Stimulated activated CD4-positive, alpha-beta T cell treated with anti-CD3 and anti-CD28 coated beads, TNF-alpha, amount 100 ng/mL, for 4 hours (primary cell): ENCODE measurements at places on chromosomes 1 and 21.

GRCh38 chr1:75643460-75643859 is 32.5 kb upstream of the SLC44A5 start:
- no peak for DNase-seq

- DNase-seq = no peak
Observed at GRCh38 chr1:17155257-17155920, 36.1 kb upstream of the PADI2 start.

GRCh38 chr1:44848456-44849181 is 5.6 kb upstream of the PTCH2 start:
- DNase-seq = no peak

DNA sequence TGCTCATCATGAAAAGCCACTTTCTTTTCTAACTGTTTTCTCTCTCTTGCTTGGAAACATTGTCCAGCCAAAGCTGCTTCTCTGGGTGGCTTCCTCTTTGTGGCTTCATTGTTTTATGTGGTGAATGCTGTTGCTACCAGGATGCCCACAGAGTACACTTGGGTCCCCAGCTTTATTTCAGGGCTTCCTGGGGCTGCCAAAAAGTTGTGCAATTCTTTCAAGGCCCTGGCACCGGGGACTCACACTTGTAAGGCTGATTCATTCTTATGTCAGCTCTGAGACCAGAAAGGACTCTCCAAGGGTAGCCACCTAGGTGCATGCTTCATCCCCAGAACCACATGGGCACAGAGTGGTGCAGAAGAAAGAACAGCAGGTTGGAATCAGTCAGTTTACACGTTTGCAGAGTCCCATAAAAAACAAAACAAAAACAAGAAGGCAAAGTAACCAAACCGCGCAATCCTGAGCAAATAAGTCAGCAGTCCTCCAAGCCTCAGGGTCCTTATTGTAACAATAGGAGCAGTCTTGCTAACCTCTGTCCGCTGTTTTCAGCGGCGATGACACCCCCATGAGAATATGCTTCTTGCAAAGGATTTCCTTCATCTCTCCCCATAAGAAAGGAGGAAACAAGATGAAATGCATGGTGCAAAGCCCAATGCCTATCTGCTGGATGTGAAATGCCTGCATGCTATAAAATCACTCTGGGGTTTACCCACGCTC is 89.9 kb upstream of the SSX2IP start:
- no peak for DNase-seq

DNA sequence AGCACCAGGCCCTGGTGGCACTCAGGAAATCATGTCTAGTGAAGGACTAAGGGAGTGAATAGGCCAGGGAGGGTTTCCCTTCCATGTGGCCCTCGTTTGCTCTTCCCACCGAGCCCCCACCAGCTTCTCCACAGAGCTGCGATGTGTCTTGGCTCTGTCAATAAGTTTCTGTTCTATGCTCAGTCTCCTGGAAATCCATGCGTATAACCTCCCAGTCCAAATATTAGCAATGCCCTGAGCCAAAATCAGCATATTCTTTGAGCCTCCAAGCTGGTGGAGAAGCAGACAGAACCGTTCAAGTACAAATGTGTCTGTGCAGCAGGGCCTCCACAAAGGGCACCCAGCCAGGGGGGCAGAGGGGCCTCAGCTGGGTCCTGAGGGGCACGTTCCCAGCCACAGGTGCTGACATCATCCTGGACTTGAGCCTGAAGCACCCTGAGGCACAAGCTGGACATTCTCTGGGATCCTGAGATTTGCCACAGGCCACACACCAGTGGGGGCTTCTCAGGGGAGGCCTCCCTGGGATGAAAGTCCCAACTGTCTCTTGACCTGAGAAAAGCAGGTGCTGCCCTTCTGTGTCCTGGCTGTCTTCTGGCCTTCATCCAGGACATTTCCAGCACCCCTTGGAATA is 350.5 kb upstream of the VAMP3 start:
- no peak for DNase-seq
